Fibroblast of skin of left quadriceps (primary cell): ENCODE measurements at places on chromosomes 1 and 21.

DNA sequence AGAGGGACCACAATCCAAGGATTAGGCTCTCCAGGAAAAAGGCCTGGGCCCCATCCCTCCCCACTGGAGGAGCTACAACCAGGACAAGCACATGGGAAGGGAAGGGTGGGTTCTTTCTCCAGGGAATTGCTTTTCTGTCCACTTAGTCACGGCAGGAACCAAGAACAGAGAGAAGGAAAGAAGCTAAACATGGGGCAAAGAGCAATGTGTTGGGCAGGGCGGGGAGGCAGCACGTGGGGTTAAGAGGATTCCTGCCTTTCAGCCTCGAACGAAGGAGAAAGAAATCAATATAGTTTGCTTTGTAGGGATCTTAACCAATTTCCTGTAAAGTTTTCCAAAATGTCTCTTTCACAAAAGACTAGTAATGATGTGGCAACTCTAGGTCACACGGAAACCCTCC lies 21.7 kb downstream of the ERI3 start:
- DNase-seq = no peak

- no peak for DNase-seq
These were observed 926.6 kb downstream of the LTN1 start for GRCh38 chr21:28066076-28066475.

DNA sequence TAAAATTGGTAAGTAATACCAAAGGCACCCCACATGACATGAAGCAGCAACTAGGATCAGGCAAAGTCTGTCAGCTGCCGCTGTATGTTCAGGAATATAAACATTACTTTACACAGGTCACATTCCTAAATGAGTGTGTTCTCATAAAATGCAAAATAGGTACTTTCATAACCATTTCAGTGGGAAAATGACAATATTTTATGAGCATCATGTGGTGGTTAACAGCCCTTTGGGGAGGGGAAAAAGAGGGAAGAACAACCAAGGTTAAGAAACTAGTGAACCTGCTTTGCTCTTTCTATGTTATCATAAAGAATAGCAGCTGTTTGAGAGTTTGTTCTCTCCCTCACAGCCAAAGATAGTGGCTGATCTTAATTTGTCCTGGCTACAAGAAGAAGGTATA lies 105.4 kb upstream of the LBR start:
- DNase-seq = no peak

DNA sequence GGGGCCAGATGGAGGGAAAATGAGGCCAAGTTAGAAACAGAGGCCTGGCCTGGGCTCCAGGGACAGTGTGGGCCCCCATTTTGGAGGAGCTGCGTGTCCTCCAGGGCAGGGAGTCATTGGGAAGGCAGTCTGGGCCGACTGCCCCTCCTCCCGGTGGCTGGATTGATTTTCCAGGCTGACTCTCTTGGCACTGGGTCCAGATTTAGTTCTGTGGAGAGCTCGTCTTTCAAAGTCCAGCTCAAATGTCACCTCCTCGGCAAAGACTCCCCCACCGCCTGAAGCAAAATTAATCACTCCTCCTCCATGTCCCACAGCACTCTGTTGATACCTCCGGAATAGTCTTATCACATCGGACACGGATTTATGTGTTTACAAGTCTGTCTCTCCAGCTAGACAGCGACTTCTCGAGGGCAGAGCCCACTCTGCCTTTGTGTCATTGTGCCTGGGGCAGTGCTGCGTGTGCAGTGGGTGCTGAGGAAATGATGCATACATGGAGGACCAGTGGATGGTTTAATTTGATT lies 175.1 kb downstream of the CAMTA1 start:
- no peak for DNase-seq

DNA sequence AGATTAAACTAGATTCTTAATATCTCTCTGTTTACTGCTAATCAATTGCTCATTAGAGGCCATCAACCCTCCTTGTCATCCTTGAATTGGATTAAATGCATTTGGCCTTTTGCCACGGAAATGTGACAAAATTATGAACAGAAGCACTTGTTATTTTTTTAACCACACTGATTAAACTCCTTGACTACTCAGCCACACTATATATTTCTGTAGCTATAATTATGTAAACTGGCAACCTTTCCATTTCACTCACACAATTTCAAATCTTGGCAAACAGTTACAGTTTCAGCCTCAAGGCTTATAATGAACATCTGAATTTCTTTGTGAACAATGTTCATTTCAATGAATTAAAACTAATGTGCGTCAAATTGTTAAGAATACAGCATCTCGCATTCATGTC lies 10.1 kb downstream of the ADAMTS5 start:
- no peak for DNase-seq

DNA sequence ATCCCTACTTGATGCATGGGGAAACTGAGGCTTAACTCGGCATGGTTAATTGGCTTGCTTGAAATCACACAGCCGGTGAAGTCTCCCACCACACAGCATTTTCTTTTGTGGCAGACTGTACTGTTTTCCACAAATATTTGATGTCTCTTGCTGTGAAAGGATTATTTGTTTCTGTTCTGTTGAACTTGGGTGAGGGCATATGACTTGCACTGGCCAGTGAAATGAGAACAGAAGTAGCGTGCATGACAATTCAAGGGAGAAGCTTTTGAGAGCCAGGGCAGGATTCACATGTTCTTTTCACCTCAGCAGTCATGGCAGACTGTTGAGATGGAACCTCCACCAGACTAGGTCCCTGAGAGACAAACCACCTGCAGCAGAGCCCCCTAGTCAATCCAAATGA lies 11.7 kb upstream of the AK2 start:
- no peak for DNase-seq
